Upper lobe of left lung (tissue), 6 donors: ENCODE measurements at places on chromosomes 16 and 17. TPM values are rescaled to one million over a fixed set of nuclear protein-coding genes. Genes with fewer than 3 reads are reported as not detected.

DNA sequence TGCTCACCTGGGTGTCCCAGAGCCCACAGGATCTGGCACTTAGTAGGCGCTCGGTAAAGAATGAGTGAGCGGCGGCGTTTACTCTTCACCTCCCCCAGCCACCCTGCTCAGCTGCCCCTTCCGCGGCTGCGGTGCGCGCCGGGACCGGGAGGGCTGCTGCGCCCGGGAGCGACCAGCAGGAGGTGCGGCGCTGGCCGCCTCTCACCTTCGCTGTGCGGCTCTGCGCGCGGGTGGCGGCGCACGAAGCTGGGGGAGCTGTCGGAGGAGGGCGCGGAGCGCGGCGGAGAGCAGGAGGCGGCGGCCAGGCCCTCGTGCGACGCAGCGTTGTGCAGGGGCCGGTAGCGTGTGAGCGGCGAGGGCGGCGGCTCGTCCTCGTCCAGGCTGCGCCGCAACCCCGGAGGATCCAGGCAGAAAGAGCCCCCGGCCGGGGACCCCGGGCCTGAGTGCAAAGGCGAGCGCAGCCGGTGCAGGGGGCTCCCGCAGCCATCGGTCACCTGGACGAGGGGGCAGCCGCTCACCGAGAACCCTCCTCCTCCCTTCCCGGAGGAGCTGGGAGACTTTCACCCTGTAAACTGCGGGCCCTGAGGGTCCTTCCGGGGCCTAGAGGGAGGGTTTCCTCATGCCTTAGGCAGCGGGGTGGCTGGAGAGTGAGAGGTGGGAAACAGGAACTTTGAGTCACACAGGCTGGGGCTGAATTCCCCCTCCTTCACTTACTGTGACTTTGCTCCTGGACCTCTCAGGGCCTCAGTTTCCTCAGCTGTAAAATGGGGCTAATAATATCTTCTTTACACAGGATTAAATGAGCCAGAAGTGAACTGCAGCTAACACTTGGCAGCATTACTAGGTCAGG lies 12.5 kb downstream of the SAMD14 start:
- DNase-seq, result peak; percentile 94
- H3K4me1 ChIP-seq, result peaks cover 9% of the 10 kb centered on the region
- no peak overlapping the region for H3K4me3 ChIP-seq
- H3K36me3 ChIP-seq, result no peaks in the 10 kb centered on the region

Gene SOCS3
- 67.1 TPM for total RNA-seq

Gene ARL5C
- not detected for total RNA-seq

Gene SLC35G6
- total RNA-seq, result not detected

- no peak overlapping the region for H3K4me3 ChIP-seq
- no peaks in the 10 kb centered on the region for H3K27me3 ChIP-seq
- H3K4me1 ChIP-seq, result peaks cover 19% of the 10 kb centered on the region
- no peak overlapping the region for H3K27ac ChIP-seq
- no peaks in the 10 kb centered on the region for H3K36me3 ChIP-seq
- peak; percentile 29 for DNase-seq
These were observed 4.9 kb downstream of the OR4D1 start for GRCh38 chr17:58153046-58153445.

DNA sequence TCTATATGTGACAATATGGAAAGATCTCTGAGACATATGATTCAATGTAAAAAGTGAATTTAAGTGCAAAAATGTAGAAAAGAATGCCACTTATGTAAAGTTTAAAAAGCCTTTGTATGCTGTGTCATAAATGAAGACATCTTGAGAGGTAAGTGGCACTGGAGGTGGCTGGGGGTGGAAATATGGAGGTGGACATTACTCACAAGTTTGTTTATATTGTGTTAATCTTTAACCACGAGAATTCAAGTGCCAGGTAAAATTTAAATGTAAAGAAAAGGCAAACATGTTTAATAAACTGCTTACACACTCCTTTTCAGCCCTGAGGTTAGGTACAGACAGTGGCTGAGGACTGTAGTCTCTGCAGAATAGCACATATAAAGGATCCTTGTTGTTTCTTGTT lies 235.1 kb downstream of the ABCC12 start:
- H3K4me1 ChIP-seq, result no peaks in the 10 kb centered on the region
- DNase-seq, result no peak
- no peaks in the 10 kb centered on the region for H3K27me3 ChIP-seq
- no peak overlapping the region for H3K4me3 ChIP-seq
- H3K27ac ChIP-seq, result no peak overlapping the region

- peaks cover 16% of the 10 kb centered on the region for H3K4me1 ChIP-seq
- H3K4me3 ChIP-seq, result no peak overlapping the region
- DNase-seq, result no peak
- H3K36me3 ChIP-seq, result peaks cover 17% of the 10 kb centered on the region
These were observed 8.2 kb downstream of the CANT1 start for GRCh38 chr17:79001190-79002020.

GRCh38 chr17:17751489-17752088 lies 70.3 kb downstream of the RAI1 start:
- H3K27me3 ChIP-seq, result no peaks in the 10 kb centered on the region
- peak overlapping the region; percentile 91 for H3K27ac ChIP-seq
- H3K36me3 ChIP-seq, result no peaks in the 10 kb centered on the region

Gene PPY
- not detected for total RNA-seq

Gene APOBR
- 17.0 TPM for total RNA-seq

DNA sequence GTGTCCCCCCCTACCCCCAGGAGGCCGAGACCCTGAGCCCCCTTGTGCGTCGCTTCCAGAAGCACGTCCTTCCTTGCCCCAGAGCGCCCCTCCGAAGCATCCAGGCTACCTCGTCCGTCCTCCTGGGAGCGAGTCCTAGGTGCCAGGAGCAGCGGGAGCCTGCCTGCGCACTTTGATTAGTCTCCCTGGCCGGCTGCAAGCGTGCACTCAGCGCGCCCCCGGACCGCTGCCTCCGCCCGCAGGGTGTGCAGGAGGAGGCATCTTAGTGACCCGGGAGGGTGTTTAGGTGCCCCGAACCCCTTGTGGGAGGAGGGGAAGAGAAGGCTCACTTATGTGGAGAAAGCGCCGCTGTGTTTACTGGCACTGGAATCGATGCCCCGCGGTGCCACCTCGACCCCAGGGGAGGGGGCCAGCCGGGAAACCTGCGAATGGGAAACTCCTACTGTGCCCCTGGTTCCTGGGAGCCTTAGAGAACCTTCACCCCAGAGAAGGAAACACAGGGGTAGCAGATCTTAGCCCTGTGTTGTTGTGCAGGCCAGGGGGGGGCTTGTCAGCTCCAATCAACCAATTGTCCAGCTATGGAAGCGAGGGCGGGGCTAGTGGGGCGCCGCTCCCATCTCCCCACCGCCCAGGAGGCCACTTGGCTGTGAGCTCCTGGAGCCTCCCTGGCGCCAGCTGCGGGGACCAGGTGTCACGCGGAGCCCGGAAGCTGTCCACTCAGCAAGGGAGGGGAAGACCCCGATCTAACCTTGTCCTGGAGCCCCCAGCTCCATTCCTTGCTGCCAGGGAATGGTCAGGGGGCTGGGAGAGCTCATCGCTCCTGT lies 922.8 kb upstream of the EEF2KMT start:
- H3K4me3 ChIP-seq, result no peak overlapping the region
- H3K36me3 ChIP-seq, result no peaks in the 10 kb centered on the region
- H3K4me1 ChIP-seq, result no peaks in the 10 kb centered on the region
- H3K27me3 ChIP-seq, result peaks cover 3% of the 10 kb centered on the region

DNA sequence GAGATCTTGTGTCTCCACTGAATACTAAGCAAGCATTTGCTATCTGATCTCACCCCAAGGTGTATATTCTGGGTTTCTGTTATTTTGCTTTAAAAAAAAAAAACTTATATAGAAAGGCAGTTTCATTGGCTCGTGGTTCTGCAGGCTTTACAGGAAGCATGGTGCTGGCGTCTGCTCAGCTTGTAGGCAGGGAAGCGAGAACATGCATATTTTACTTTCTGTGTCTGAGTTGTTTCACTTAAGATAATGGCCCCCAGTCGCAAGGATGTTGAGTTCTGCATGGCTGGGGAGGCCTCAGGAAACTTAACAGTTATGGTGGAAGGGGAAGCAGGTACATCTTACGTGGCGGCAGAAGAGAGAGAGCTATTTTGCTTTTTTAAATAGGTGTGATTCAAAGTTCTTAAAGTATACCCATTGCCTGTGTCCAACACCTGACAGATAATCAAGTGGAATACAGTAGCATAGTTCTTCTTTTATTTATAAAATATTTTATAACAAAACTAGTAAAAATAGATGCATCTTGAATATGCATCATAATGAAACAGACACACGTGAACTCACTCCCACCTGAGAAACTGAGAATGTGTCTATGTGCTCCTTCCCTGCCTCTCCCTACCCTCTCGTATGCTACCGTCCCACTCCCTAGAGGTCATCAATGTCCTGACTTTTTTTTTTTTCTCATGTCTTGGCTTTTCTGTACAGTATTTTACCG lies 15.4 kb upstream of the ARHGAP17 start:
- no peak overlapping the region for H3K27ac ChIP-seq
- DNase-seq, result no peak
- peaks cover 15% of the 10 kb centered on the region for H3K4me1 ChIP-seq
- no peaks in the 10 kb centered on the region for H3K36me3 ChIP-seq
- no peak overlapping the region for H3K4me3 ChIP-seq
- H3K27me3 ChIP-seq, result no peaks in the 10 kb centered on the region

GRCh38 chr17:59702304-59702703 lies 4.9 kb downstream of the PTRH2 start:
- no peak overlapping the region for H3K27ac ChIP-seq
- peaks cover 18% of the 10 kb centered on the region for H3K4me1 ChIP-seq
- no peak overlapping the region for H3K4me3 ChIP-seq
- no peaks in the 10 kb centered on the region for H3K27me3 ChIP-seq

Gene PRAC1
- total RNA-seq, result not detected

- H3K36me3 ChIP-seq, result no peaks in the 10 kb centered on the region
- no peak for DNase-seq
- no peak overlapping the region for H3K27ac ChIP-seq
- H3K27me3 ChIP-seq, result no peaks in the 10 kb centered on the region
- H3K4me1 ChIP-seq, result no peaks in the 10 kb centered on the region
These were observed 78.2 kb upstream of the NLRP1 start for GRCh38 chr17:5662409-5663085.

Gene ITGAL
- total RNA-seq, result 22.8 TPM

DNA sequence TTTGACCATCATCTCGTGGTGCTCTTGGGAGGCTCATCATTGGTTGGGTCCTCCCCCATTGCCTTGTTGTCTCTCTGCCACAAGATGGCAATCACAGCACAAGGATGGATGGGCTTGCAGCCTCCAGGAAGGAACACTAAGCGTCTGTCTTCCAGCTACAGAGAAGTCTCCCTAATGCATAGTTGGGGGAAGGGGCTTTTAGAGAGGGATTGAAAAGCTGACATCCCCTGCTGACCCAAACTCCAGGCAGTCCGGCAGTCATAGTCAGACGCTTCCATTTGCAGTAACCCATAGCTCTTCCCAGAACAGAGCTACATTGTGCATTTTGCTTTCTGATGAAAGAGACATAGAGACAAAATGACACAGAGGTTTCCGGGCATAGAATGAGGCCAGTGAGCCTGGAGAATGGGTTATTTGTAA lies 111.4 kb downstream of the UTP18 start:
- DNase-seq, result no peak
- no peaks in the 10 kb centered on the region for H3K27me3 ChIP-seq
- H3K4me3 ChIP-seq, result no peak overlapping the region
- H3K36me3 ChIP-seq, result no peaks in the 10 kb centered on the region
- H3K4me1 ChIP-seq, result no peaks in the 10 kb centered on the region

DNA sequence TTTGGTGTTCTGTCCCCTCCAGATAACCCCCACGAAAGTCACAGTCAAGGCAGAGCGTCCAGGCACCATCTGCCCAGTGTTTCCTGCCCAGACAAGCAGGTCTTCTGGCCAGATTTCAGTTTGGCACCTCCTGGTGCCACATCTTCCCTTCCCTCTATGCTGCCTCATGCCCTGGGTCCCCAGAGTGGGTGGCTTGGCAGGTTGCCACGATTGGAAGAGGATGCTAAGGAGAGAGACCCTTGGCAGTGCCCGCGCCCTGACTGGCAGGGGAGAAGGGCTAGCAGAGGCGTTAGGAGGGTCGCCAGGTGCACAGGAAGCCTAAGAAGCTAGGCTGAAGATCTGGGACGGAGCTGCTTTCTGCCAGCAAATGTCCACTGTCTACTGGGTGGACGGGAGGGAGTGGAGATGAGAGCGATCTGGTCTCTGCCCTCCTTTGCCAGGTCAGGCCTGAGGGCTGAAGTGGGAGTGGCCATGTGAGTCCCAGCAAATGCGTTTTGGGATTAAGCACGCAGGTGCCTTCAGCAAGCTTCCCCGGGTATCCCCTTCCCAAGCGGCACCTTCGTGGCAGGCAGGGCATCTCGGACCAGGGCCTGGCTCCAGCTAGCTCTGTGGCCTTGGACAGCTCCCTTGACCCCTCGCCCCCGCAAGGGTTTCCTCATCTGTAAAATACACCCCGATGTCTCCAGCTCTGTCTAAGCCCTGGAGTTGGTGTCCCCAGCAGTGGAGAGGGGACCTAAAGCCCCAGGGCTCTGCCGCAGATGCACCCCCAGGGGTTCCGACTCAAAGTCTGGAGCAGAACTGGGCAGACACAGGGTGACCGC lies 13.4 kb upstream of the CD300A start:
- no peaks in the 10 kb centered on the region for H3K27me3 ChIP-seq
- H3K4me3 ChIP-seq, result no peak overlapping the region
- peaks cover 2% of the 10 kb centered on the region for H3K36me3 ChIP-seq
- H3K27ac ChIP-seq, result peak overlapping the region; percentile 65

DNA sequence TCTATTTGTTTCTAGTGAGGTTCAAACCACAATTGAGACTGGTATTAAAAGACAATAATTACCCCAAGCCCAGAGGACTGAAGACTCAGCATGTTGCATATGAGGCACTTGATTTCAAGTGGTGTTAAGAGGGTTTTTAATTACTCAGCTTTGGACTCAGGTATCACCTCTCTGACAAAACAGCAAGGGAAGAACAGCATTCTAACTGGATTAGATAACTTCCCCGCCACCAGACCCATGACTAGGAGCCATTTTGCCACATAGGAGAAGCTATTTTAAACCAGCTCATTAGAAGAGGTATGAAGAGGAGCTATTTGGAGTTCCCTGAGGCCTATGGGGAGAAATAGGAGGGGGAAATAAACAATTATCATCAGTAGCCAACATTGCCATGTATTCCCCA lies 226.1 kb upstream of the TOX3 start:
- no peak overlapping the region for H3K27ac ChIP-seq
- no peak for DNase-seq
- no peaks in the 10 kb centered on the region for H3K4me1 ChIP-seq
- no peaks in the 10 kb centered on the region for H3K27me3 ChIP-seq
- H3K4me3 ChIP-seq, result no peak overlapping the region

- no peak for DNase-seq
- H3K4me1 ChIP-seq, result no peaks in the 10 kb centered on the region
- no peaks in the 10 kb centered on the region for H3K27me3 ChIP-seq
- no peak overlapping the region for H3K4me3 ChIP-seq
- H3K36me3 ChIP-seq, result no peaks in the 10 kb centered on the region
- H3K27ac ChIP-seq, result no peak overlapping the region
These were observed 215.6 kb downstream of the TMEM114 start for GRCh38 chr16:8374586-8375231.

DNA sequence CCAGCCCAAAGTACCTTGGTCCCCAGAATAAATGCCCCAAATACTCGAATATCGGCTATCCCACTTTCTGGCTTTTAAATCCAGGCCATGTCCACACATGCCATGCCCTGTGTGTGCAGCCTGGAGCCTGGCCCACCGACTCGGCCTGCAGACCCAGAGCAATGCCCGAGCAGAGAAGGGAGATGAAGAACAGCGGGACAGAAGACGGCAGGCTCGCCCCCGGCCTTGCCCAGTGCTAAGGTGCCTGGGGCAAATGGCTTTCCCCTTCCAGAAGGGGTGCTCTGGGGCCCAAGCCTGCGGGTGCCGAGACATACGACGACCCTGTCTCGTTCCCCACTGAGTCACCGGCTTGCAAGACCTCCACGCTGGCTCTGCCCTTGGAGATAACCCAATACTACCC lies 8.0 kb downstream of the CLUH start:
- peaks cover 16% of the 10 kb centered on the region for H3K4me1 ChIP-seq
- peaks cover 57% of the 10 kb centered on the region for H3K36me3 ChIP-seq
- no peak overlapping the region for H3K4me3 ChIP-seq

GRCh38 chr17:65994114-65994513 lies 197.8 kb downstream of the CEP112 start:
- H3K27me3 ChIP-seq, result no peaks in the 10 kb centered on the region
- no peaks in the 10 kb centered on the region for H3K36me3 ChIP-seq
- H3K27ac ChIP-seq, result no peak overlapping the region
- no peak overlapping the region for H3K4me3 ChIP-seq
- H3K4me1 ChIP-seq, result no peaks in the 10 kb centered on the region
